ENCODE measurements at places on chromosomes 7 and 10.

GRCh38 chr7:151304856-151305255 is 36.8 kb upstream of the NUB1 start:
- DNase-seq = no peak

DNA sequence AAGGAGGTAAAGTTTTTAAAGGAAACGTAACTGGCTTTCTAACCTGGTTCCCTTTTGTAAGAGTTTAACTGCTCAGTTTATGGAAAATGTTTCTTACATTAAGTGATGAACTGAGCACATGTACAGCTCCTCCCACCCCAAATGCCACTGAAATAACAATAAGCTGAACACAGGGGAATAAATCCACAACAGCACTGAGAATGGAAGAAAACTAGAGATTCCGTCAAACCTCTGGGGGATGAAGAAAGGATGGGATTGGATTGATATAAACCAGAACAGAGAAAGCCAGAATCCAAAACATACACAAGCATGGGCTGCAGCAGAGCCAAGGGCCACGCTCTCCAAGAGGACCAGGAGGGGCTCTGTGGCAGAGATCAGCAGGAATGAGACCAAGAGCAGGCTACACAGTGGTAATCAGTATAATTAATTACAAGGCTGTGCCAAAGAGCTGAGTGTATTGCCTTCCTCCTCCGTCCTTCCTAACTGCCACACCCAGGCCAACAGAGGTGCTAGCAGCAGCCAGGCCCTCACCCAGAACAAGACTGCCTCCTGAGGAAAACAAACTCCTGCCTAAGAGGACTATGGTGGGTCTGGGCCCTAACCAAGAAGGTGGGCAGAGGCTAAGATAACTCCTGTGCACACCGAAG is 73.9 kb downstream of the KIAA1549 start:
- DNase-seq = no peak

- DNase-seq = no peak
Observed at GRCh38 chr7:37142958-37143357, 305.7 kb downstream of the ELMO1 start.

- no peak for DNase-seq
Observed at GRCh38 chr10:75070961-75071428, 40.5 kb upstream of the SAMD8 start.

DNA sequence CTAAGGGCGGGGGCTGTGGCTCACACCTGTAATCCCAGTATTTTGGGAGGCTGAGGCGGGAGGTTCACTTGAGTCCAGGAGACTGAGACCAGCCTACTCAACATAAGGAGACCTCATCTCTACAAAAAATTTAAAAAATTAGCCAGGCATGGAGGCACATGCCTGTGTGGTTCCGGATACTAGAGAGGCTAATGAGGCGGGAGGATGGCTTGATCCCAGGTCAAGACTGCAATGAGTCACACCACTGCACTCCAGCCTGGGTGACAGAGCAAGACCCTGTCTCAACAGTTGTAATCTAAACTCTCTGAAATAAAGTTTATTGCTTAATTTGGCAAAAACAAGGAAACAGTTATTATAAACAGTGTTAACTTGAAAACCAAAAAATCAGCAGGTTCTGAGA is 123.3 kb downstream of the USP6NL start:
- DNase-seq = no peak
